ENCODE measurements at places on chromosomes 13 and 19. TPM values are rescaled to one million over a fixed set of nuclear protein-coding genes. Genes with fewer than 3 reads are reported as not detected.

GRCh38 chr19:39036581-39036980 is 4.2 kb upstream of the FBXO27 start:
- no peak for DNase-seq

- no peak for DNase-seq
These were observed 6.3 kb upstream of the REXO1 start for GRCh38 chr19:1854542-1855039.

DNA sequence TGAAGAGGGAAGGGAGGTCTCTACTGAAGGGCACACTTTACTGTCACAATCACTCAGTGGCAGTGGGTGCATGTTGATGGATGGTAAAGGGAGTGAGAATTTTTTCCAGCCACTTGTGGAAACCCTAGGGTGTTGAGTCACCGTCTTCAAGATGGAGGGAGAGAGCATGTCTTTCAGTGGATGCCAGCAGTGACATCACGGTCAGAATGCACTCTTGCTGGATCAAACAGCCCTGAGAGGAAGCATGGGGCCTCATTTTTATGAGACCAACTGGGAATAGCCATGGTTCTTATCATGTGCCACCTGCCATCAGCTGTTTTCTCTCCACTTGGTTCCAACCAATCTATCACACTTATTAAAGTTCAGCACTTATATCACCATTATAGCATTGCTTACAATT is 182.5 kb downstream of the KCNRG start:
- DNase-seq: no peak

DNA sequence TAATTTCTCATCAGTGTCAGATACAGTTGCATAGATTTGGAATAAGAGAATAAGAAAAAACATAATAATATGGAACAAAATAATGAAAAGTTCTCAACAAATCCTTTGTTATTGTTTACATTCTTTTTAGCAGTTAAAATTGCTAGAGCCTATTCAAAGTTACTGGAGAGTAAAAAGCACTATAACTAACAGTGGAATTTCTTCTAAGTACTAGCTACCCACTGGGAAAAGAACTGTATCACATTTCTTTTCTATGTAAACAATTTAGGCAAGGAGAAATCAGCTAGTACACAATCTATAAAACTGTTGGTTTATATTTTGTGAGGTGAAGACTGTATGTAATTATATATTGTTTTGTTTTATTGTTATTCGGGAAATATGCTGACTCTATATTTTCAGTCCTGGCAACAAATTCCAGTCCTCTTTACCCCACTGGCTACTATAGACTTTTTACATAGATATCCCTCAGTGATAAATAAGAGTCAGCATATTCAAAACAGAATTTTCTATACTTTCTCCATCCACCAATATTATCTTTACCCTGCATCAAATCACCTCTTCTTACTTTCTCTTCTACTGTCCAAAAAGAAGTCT is 222.0 kb downstream of the PCDH9 start:
- DNase-seq: no peak

DNA sequence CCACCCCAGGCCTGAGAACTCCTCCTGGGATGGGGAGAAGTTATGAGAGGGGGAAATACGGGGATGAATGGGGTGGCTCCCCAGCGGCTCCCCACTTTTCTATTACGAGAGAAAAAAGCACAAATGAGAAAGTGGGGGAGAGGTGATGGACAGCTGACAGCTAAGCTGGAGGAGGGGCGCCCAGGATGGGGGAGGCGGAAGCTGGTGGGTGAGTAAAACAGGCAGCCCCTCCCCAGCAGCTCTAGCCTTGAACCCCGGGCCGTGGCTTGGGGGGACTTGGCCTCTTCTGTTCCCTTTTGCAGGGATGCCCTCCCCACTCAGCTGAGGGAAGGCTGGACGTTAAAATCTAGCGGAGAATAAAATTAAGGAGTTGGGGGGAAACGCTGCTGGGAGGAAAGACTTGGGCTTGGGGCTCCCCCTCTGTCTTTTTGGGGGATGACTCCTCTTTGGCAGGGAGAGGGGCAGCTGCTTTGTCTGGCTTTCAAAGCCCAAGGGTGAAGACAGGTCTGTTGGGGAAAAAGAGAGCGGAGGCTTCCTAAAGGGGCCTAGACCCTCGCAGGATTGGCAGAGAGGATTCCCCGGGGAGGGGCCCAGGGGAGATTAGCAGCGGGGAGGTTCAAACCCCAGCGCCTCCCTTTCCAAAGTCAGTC is 1.4 kb upstream of the SAMD1 start:
- DNase-seq: no peak

Gene SULT2A1
- total RNA-seq: not detected

Gene ZIM2
- total RNA-seq: not detected

DNA sequence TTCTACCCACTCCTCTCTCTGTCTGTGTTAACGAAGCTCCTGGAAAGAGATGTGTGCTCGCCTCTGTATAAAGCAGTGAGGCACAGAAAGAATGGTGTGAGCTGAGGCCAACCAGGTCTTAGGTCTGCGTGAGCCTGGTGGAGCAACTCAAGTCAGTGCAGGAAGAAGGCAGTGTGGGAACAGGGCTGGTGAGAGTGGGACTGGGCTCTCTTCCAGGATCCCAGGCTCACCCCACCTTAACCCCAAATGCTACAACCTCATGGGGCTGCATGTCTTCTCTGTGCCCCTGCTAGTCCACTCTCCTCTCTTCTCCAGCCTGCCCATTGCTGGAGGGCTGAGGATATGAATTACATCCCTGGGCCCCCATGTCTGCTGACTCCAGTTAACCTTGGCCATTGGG is 127.4 kb downstream of the DCT start:
- DNase-seq: no peak

DNA sequence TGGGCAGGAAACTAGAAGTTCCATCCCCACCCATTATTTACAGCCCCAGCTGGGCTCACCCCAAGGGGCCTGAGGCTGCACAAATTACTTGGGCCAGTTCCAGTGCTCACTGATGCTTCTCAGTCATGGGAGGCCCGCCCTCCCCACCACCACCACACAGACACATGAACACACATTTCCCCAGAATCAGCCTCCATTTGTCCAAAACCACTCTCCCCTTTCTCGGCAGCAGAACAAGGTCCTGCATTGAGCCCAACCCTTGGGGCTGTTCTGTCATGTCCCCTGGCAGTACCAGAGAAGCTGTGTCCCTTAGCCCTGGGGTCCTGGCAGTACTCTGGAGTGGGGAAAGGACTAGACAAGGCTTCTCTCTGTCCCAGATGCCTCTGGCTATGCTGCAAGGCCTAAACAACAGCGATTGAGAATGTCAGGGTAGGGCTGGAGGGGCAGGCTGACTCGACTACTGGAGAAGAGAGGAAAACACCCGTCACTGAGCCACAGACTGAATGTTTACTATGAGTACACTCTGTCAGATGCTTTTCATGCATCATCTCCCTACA is 21.8 kb downstream of the SAMD4B start:
- DNase-seq: peak; percentile 63

DNA sequence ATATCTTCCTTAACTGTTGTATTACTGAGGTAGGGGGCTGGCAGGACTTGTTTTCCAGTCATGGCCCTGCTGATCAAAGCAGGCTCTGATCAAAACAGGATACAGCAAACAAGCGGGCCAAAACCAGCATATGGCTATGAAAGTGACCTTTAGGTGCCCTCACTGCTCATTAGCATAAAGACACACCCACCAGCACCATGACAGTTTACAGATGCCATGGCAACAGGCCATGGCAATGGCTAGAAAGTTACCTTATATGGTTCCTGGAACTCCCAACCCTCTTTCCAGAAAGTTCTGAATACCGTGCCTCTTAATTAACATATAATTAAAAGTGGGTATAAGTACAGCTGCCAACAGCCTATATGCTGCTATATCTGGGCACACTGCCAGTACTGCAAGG is 551.4 kb upstream of the SGCG start:
- no peak for DNase-seq

GRCh38 chr13:32804673-32805230 is 211.5 kb upstream of the KL start:
- DNase-seq: no peak

DNA sequence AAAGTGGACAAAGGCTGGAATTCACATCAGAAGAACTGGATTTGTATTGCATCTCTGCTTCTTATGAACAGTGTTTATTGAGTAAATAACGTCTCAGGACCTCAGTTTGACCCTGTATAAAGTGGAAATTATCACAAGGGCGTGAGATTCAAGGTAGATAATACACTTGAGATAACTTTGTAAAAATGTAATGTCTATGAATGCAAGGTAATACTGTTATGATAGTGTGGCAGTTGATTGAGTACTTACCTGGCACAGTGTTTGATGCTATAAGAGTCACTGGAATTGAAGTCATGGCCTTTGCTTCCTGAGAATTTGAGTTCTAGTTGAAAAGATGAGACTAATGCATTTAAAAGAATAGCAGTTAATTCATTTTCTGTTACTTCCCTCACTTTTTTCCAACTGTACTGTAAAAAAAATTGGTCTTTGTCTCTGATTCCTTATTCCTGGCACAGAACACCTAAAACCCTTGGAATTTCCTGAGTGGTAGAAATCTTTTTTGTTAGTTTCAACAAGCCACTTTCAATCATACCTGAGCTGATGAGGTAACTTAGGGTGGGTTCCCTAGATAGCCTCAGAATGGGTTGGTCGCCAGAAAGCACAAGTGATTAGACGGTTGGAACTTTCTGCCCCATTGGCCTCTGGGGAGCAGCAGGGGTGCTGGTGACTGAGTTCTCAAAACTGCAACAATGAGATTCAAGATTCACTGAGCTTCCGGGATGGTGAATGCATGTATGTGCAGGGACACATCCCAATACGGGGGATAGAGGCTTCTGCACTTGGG is 6.4 kb upstream of the XPO4 start:
- no peak for DNase-seq

DNA sequence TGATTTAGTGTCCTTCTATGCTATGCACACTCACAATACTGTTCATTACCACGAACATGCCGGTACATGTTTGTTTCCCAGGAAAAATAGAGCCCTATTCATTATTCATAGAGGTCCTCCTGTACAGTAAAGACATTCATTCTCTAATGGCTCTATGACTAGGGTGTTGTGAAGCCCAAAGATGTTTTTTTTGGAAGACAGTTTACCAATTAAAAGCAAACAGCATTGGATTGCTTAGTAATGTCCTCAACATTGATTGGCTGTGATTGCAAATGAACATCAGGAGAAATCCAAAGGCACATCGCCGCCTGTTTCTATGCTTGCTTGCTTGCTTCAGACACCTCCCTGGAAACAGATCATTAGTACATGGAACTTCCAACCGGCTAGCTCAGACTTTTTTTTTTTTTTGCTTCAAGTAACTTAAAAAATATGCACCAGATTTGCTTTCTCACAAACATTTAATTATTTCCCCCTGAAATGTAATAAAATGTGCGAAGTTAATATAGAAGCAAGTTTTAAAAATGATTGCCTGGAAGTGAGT is 8.8 kb upstream of the GPC6 start:
- no peak for DNase-seq

Gene CERS4
- 73.5 TPM for total RNA-seq

GRCh38 chr19:6906559-6907060 is 19.2 kb downstream of the ADGRE1 start:
- no peak for DNase-seq

All from tibial nerve (tissue), 4 donors.